ENCODE measurements at places on chromosomes 12 and 14.
A peak's percentile ranks its signal among the peaks of the same experiment; 100 is the strongest.

- DNase-seq, result no peak
These were observed 42.1 kb downstream of the KDM2B start for GRCh38 chr12:121538699-121539061.

GRCh38 chr14:51093371-51094281, 1.3 kb downstream of the TRIM9 start:
- peak; percentile 30 for DNase-seq

DNA sequence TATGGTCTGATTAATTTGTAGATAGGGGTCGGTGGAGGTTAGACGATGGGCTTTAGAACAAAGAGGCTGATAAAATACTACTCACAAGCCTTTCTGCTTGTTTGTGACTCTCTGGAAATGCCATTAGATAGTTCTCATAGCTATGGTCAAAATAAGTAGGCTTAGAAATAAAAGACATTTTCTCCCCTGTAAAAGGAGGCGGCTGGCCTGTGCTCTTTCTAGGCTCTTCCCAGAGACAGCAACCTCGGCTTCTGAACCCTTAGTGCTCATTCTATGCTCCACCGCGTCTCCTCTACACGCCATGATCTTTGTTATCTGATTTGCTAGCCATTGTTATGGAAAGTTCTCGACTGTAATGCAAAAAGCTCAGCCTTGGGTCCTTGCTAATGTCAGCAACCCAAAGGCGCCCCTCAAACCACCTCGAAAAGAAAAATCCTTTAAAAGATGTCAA, 64.5 kb downstream of the CRADD start:
- DNase-seq, result no peak

DNA sequence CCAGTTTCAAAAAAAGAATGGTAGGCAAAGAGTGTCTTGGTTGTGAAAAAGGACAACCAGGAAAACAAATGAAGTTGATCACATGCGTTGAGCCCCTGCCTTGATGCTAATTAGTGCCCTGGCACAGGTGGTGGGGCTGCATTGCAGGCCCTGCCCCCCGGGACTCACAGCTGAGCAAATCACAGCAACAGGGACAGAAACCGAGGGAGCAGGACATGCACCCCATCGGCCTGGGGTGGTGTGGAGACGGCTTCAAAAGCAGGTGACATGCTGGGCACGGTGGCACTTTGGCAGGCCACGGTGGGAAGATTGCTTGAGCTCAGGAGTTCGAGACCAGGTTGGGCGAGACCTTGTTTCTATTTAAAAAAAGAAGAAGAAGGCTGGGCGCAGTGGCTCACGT, 1.1 kb upstream of the PAPLN start:
- DNase-seq, result no peak

DNA sequence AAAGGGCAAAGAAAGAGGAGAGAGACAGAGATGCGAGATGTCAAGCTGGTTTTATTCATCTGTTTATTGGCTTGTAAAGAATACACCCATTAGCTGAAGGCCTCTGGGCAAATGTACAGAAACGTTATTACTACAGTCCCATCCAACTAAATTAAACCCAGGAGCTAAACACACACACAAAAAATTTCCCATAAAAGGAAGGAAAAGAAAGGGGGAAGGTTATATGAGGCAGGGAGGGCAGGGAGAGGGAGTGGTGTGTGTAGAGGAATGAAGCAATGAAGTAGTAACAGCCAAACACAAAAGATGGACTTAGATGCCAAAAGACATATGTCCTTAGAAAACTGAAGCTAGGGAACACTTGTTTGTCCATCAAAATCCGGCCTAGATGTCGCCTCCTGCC, 3.1 kb upstream of the MFAP5 start:
- DNase-seq, result no peak

- no peak for DNase-seq
These were observed 460 bp upstream of the SYNE2 start for GRCh38 chr14:63852271-63852816.

- DNase-seq, result no peak
These were observed 9.0 kb downstream of the ACTN1 start for GRCh38 chr14:68970038-68970612.

- no peak for DNase-seq
These were observed 119.8 kb upstream of the SFSWAP start for GRCh38 chr12:131591136-131591535.

Measured in stimulated activated CD4-positive, alpha-beta T cell treated with anti-CD3 and anti-CD28 coated beads, Interleukin-15, amount 100 ng/mL, for 48 hours (primary cell).